Renal cortex interstitium (tissue), 15 donors: ENCODE measurements at places on chromosomes 4 and X. TPM values are rescaled to one million over a fixed set of nuclear protein-coding genes. Genes with fewer than 3 reads are reported as not detected.

PHKA1 gene
- polyA plus RNA-seq: 5.9 TPM

NSG1 gene
- polyA plus RNA-seq: 2.5 TPM

SCML1 gene
- polyA plus RNA-seq: 34.0 TPM

MAGEB2 gene
- polyA plus RNA-seq: not detected

COL25A1 gene
- polyA plus RNA-seq: 17.1 TPM

DUSP21 gene
- not detected for polyA plus RNA-seq

- peak; percentile 6 for DNase-seq
These were observed 328.7 kb downstream of the GABRG1 start for GRCh38 chr4:45795135-45795534.

DNA sequence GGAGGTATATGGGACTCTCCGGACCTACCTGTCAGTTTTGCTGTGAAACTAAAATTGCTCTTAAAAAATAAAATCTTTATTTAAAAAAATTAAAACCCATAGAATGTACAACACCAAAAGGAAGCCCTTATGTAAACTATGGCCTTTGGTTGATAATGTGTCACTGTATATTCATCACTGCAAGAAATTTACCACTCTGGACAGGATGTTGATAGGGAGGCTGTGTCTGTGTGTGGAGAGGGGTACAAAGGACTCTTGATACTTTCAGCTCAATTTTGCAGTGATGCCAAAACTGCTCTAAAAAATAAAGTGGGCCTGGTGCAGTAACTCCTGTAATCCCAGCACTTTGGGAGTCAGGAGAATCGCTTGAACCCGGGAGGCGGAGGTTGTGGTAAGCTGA is 2.9 kb upstream of the ZMYM3 start:
- DNase-seq: no peak

- DNase-seq: no peak
These were observed at the start of gene UNC5C for GRCh38 chr4:95548738-95549245. Gene UNC5C, minus strand, starts transcription at chr4:95548973.

GRCh38 chrX:113726466-113726865 is 857.4 kb upstream of the HTR2C start:
- no peak for DNase-seq

DNA sequence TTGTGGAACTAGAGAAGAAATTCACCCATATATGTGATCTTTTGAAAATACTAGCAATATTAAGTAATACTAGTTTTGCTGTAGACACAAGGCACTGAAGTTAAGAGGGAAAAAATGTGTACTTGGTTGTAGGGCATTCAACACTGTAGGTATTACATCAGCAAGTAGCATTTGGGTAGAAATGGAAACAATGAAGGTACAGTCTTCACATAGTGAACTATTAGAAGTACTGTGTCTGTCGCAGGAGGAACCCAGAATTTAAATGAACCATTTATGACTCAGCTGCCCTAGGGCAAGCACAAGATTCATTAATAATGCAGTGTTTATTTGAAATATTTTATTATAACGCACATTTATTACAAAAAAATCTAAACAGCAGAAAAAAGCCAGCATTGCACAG is 572.7 kb upstream of the TENM3 start:
- no peak for DNase-seq

DNA sequence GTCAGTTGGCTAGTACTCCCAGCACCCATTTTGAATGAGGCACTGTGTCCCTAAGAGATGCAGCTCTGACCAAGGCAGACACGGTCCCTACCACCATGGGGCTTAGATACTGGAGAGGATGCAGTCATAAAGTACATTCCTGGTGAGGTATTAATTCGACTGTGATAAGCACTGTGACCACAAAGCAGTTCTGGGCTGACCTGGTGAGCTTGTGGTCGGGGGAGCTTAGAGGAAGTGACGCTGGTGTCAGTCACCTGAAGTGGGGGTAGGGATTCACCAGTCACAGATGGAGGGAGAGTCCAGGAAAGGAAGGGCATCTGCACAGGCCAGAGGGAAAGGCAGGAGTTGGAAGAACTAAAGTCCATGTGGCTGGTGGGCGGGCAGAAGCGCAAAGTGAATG is 15.8 kb upstream of the CLTRN start:
- DNase-seq: no peak
